ENCODE measurements at places on chromosomes 4 and X.

DNA sequence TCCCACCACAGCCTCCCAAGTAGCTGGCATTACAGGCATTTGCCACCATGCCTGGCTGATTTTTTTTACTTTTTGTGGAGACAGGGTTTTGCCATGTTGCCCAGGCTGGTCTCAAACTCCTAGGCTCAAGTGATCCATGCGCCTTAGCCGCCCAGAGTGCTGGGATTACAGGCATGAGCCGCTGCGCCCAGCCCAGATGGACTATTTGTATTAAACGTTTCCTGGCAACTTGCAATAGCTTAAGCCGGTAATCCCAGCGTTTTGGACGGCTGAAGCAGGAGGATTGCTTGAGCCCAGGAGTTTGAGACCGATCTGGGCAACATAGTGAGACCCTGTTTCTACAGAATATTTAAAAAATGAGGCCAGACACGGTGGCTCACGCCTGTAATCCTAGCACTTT, 18.4 kb downstream of the UBE2K start:
- DNase-seq: no peak

DNA sequence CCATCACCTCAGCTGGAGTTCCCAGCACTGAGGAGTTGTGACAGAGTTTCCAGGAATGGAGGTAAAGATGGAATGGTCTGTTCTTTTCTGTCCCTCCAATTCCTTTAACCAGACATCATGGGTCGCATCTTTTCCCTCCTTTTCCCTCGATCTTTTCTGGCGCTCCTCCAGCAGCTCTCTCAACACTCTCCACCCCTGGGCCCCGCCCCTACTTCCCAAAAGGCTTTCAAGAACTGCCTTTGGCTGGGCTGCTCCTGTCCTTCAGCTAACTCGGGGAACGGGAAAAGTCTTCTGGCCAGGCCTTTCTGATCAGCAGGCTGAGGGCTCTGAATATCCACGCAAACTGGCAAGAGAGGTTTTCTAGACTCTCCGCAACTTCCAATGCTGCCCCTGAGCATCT, 34.0 kb downstream of the UTP14A start:
- no peak for DNase-seq

DNA sequence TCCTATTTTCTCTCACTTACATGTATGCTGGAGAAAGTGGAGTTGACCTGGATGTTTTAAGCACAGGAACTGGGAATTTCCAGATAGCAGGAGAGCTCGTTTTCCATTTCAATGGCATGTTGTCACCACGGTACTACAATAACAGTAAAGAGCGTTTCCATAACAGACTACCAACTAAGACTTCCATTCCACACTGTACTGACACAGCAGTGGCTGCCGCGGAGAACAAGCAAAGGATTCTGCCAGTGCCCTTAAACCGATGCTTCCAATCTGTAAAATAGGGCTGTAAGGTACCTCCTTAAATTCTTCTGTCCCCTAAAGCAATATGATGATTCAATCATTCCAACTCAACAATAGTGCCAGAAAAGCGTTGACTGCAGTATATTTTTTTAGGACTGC, 143.9 kb downstream of the KLHL13 start:
- DNase-seq: no peak

DNA sequence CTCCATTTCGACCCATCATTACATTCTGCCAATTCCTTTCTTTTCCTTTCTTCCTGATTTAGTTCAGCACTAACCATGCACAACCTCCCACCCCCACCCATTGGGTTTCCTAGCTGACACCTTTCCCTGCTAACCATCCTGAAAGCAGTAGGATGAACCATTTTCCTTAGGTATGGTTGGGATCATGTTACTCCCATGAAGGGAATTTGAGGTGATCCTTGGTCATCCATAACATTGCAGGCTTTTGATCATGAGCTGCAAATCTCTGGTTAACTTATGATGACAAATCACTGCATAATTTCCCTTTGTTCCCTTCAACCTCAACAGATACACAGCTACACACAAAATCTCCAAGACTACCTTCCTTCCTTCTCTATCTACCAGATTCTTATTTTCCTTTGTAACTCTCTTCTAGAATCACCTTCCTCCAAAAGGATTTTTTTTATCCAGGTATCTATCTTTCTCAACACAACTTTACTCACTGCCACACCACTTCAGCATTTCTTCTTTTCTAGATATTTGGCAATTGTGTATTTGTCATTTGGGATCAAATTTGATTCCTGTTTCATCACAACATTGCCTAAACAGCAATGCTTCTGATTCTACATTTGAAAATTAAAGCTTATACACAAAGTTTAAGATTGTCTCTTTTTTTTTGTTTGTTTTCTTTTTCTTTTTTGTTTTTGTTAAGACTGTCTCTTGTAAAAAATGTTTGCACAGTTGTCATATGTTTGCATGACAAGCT, 145.1 kb downstream of the RBM47 start:
- DNase-seq: no peak

DNA sequence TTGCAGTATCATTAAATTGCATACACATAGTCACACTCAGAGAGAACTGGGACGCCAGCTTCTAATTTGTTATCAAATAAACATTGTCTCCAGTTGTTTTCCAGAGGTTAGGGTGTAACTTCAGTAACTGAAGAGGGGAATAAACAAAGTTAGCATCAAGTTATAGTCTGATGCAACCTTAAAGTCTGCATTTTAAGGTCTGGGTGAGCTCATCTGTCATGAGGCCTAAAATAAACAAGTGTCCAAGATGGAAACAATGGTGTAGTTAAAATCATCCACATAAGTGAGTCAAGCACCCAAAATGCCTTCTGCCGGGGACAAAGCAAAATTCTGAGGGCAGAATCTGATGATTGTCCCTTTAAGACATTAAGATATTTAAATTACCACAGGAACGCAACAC, 70.3 kb upstream of the EMCN start:
- DNase-seq: no peak

GRCh38 chr4:16027626-16028025, 56.2 kb downstream of the PROM1 start:
- DNase-seq: no peak

DNA sequence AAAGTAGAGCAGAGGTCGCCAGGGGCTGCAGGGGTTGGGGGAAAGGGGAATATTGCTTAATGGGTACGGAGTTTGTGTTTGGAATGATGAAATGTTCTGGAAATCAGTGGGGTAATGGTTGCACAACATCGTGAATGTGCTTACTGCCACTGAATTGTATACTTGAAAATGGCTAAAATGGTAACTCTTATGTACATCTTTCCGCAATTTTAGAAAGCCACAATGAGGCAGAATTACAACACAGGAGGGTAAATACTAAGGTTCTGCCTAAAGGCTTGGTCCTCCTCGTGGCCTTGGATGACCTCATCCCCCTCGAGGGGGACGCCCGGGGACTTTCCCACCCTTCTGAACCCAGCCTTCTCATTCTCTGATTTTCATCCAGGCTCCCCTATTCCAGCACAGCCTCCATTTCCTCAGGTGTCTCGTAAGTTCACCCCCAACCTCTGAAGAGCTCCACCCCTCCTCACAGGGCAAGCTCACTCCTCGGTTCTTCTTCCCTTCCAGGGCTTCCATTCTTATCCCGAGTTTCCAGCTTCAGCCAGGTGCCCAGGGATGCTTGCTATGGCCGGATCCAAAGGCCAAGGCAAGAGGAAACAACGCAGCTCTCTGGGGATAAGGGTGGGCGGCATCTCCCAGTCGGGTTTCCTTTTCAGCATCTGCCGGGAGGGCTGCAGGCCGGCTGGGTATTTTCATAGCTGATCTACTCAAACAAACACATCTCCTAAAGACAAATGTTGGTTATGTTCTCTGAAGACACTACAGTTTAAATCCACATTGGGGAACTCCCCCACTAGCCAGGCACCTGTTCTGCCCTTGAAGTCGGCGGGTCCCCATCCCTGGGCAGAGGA, 71.3 kb upstream of the ACSL1 start:
- DNase-seq: no peak

DNA sequence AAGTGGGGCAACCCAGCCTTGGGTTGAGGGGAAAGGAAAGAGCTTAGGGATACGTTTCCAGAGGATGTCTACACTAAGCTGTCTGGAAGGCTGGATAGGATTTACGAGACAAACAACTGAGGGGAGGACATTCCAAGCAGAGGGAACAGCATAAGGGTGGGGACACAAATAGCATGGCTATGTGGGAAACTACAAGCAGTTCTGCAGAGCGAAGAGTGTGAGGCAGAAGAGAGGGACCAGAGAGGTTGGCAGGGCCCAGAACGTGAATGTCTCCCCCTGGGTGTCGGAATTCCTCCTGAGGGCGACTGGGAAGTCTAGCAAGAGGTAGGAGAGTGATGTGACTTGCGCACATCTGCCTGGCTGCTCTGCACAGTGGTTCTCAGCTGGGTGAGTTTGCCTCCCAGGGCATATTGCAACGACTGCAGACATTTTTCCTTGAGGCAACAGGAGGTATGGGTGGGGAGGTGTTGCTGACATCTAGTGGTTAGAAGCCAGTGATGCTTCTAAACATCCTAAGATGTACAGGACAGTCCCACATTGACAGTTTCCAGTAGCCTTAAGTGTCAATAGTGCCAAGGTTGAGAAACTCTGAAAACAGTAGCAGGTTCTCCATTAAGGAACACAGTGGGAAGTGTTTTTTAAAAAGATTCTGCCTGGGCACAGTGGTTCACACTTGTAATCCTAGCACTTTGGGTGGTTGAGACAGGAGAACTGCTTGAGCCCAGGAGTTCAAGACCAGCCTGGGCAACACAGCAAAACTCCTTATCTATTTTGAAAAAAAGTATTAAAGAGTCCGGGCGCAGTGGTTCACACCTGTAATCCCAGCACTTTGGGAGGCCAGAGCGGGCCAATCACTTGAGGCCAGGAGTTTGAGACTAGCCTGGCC, 9.2 kb downstream of the NDUFA1 start:
- DNase-seq: no peak

GRCh38 chrX:154444755-154445246, 860 bp downstream of the FAM50A start:
- no peak for DNase-seq

DNA sequence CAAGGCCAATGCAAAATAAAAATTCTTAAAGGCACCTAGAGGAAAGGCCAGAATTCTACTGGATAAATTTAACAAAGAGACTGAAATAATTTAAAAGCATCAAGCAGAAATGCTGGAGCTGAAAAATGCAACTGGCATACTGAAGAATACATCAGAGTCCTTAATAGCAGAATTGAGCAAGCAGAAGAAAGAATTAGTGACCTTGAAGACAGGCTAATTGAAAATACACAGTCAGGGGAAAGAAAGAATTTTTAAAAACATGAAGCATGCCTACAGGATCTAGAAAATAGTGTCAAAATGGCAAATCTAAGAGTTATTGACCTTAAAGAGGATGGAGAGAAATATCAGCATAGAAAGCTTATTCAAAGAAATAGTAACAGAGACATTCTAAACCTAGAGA, 371.7 kb downstream of the KLHL13 start:
- DNase-seq: no peak

DNA sequence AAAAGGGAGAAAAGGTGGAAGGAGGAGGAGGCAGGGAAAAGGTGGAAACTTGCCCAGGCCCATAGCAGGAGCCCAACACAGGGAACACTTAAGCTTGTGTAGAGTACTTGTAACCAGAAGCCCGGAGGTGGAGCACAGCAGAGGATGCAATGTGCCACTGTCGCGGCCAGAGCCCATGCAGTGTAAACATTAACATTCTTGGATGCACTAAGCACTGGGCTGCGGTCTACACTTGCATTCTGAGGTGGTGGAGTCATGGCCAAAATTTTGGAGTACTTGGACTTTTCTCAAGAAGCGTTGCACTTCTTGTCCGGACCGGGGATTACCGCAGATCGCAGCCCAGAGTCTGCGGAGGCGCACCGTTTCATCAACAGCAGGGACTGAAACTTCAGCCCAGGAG, 4.5 kb upstream of the RHOXF1 start:
- DNase-seq: no peak

DNA sequence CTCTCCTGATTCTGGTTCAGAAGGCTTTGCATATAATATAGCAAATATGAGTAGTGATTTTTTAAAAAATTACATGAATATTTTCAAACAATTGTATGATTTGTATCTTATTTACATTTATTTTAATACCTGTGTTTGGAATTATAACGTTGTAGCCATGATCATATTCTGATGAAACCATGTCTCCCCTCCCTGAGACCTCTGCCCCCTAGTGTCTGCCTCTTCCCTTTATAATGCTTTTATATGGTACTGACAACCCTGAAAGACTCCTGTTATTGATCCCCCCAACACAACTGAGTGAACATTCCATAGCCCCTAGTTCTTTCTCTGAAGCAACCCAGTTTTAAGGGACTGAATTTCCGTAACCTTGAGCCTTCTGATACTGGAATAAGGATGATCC, 187.4 kb downstream of the SOX3 start:
- no peak for DNase-seq

DNA sequence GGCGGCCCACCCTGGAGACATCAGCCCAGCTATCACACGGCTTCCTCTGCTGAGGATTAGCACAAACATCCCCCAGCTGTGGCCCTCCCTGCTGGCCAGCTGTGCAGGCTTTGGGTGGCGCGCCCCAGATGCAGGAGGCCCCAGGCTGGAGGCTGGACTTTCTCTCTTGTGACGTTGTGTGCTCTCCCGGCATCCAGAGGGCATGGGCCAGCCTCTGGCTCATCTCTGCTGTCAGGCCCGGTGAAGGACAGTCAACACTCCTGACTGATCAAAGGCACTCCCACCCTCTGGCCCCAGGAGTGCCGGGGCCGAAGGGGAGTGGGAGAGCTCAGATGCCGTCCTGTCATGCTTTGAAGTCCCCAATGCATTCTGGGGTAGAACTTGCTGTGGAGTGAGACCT, 29.9 kb upstream of the PJA1 start:
- no peak for DNase-seq

DNA sequence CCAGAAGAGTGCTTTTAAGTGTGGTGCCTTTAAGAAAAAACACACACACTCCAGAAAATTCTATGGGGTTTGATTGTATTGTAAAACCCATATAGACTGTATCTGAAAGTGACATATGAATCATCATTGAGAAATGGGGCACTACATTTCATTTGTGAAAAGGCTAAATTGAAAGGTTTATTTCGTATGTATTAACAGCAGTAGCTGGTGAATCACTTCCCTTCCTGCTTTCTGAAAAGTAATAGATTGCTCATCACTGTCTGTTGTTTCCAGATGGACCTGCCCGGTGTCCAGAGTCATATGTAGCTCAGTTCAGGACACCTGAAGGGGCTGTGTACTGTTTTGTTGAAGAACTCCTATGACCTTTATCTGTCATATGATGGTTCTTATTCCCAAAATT, 28.1 kb upstream of the HPRT1 start:
- no peak for DNase-seq

GRCh38 chrX:132489578-132490419, 961 bp upstream of the MBNL3 start:
- DNase-seq: no peak

- DNase-seq: no peak
These were observed 815.5 kb downstream of the FAT4 start for GRCh38 chr4:126130215-126130614.

DNA sequence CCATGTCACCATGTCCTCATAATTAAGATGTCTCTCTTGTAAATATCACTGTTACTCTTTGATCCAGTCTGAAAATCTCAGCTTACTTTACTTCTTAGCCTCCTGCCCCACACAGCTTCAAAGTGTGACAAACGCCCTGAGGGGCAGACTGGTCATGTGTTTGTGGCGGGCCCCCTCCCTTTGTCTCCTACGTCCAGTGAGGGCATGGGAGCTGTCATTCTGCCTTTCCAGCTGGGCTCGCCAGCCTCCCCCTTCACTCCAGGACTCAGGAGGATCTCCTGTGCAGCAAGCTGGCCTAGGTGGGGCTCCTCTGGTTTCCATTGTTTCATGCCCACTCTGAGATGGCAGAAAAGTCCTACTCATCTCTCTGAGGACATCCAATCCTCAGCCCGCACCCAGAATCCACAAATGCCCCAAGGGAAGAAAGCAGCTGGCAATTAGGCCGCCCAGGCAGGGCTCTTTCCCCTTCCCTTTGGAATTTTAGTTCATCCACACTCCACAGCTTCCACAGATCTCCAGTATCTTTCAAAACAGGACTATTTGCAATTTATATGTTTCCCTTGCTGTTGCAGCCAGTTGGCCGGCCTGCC, 86.4 kb upstream of the C4orf50 start:
- no peak for DNase-seq

Measured in D721Med (cell line).